Glutamatergic neuron (in vitro differentiated cells): ENCODE measurements at places on chromosomes 6 and 20.
A peak's percentile ranks its signal among the peaks of the same experiment; 100 is the strongest.

DNA sequence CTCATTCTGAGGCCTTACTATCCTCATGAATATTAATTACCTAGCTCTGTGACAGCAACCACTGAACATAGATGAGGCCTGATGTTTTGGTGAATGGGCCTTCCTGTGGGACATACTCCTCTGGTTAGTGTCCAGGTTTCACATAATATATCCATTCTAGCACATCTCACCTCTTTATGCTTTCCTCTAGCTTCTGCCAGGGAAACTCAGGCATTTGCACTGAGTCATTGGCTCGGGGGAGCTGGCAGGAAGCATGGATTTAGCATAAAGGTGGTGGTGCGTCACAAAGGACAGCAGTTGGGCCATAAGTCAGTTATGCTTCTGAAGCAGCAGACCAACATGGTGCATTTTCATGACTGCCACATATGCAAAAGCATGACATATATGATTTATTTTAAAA, 37.5 kb upstream of the TMEM170B start:
- DNase-seq, result no peak

DNA sequence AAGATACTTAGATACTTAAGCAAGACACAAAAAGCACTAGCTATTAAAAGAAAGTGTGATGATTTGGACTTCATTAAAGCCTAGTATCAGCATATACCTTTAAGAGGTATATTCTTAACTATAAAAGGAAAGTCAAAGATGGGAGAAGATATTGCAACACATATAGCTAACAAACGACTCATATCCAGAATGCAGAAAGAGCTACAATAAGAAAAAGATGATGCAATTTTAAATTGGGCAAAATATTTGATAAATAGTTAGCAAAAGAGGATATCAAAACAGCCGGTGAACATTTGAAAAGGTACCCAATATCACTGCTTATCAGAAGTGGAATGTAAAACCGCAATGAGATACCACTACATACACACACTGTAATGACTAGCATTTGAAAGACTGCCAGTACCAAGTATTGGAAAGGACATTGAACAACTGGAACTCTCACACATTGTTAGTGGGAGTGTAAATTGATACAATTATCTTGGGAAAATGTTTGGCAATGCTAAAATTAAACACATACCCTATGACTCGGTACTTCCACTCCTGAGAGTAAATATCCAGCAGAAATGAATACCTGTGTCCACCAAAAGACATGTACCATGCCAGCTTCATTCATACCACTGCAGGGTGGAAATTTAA, 25.7 kb downstream of the MUC22 start:
- no peak for DNase-seq

GRCh38 chr6:53440336-53440945, 91.7 kb upstream of the ELOVL5 start:
- DNase-seq, result no peak

DNA sequence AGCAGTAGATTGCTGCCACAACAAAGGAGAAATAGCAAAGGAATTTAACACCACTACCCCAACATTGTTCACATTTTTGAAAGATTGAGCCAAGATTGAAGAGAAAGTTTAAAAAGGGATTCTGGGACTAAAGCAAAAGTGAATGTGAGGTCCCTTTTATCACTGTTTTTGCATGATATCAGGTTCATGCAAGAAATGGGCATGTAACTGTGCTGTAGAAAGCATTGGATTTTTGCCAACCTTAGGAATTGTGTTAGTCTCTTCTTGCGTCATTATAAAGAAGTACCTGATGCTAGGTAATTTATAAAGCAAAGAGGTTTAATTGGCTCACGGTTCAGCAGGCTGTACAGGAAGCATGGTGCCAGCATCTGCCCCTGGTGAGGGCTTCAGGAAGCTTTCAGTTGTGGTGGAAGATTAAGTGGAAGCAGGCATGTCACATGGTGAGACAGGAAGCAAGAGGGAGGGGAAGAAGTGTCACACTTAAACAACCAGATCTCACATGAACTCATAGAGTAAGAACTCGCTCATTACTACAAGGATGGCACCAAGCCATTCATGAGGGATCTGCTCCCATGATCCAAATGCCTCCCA, 4.6 kb upstream of the GJB7 start:
- no peak for DNase-seq

DNA sequence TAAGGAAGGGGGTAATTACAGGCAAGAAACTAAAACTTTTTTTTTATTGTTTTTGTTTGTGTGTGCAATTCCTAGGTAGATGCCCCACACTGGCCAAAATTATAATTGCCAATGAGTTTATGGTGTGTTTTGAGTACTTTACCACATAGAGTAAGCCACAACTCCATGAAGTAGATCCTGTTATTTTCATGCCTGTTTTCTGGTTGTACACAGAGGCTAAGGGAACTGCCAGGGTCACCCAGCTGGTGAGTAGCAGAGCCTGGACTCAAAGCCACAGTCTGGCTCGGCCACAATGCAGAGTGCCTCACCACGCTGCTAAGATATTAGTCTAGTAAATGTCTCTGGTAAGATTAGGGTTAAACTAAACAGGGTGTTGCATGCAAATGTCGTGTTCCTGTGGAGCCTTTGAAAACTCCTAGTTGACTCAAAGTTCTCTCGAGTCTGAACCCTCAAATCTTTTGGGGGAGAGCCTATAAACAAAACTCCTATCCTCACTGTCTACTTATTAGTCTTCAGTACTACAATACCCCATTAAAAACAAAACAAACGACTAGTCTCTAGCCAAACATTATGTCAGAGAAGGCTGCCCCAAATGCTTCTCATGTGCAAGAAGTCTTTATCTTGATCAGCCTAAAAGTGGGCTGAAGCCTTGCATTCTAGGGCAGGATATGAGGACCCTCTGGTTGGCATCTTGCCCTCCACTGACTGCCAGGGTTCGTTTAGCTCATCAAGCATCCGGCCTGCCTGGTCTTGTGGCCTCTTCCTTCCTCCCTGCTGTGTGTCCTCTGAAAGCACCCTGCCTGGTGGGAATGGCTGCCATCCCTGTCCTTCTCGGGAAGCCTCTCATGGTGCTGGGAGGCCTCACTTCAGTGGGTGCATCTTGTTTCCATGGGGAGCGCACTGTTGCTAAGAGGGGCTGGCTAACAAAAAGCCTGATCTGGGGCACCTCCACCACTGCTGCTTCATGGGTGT, 4.2 kb downstream of the DUSP22 start:
- no peak for DNase-seq

- DNase-seq, result no peak
Measured at GRCh38 chr20:37270576-37271420, 9.2 kb upstream of the GHRH start.

DNA sequence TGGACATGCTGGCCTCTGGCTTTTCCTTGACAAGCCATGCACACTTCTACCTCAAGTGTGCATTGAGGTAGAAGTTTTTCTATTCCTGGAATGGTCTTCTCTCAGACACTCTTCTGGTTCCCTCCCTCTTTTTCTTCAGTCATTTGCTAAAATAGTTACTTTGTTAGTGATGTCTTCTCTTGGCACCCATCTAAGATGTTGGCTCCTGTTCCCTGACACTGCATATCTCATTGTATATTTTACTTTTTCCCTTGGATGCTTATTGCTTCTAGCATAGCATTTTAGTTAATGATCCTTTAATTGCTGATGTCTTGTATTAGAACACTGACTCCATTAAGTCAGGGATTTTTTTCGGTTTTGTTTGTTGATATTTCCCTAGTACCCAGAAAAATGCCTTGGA, 758.7 kb upstream of the NRSN1 start:
- DNase-seq, result no peak

DNA sequence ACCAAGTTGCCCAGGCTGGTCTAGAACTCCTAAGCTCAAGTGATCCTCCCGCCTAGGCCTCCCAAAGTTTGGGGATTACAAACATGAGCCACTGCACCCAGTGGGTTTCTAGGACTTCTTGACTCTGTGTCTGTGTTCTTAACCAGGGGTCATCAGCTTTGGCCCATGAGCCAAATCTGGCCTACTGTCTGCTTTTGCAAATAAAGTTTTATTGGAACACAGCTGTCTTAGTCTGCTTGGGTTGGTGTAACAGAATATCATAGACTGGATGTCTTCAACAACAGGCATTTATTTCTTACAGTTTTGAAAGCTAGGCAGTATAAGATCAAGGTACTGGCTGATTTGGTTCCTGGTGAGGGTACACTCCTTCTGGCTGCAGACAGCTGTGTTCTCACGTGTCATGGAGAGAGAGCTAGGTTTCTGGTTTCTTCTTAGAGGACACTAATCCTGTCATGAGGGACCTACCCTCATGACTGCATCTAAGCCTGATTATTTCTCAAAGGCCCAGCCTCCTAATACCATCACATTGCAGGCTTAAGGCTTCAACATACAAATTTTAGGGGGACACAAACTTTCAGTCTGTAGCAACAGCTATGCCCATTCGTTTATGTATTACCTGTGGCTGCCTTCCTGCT, 23.3 kb downstream of the ARFGEF2 start:
- no peak for DNase-seq

GRCh38 chr20:1478566-1478965, 11.9 kb upstream of the NSFL1C start:
- DNase-seq, result no peak

DNA sequence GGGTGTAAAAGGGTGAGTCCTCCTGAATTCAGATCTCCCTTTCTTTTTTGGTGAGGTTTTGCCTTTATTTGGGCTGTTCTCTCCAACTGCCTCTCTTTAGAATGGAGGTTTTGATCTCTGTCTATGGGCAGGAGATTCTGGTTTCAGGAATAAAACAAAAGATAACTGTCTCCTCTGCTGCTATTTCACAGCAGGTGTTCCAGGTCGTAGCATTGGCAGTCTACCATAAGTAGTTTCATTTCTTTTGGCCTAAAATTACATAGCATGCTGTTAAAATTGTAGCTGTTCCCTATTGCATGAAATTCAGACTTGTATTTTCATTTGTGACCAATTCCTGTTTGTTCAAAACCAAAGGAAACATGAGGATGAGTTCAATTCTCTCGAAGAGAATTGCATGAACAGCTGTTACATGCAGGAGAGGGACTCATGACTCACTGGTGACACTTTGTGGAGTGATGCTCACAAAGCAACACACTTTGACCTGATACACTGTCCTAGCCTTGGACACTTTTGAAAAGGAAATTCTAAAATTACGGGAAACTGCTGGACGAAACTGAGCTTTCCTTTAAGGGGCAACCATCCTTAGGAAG, 76.8 kb upstream of the SIRPG start:
- DNase-seq, result no peak

DNA sequence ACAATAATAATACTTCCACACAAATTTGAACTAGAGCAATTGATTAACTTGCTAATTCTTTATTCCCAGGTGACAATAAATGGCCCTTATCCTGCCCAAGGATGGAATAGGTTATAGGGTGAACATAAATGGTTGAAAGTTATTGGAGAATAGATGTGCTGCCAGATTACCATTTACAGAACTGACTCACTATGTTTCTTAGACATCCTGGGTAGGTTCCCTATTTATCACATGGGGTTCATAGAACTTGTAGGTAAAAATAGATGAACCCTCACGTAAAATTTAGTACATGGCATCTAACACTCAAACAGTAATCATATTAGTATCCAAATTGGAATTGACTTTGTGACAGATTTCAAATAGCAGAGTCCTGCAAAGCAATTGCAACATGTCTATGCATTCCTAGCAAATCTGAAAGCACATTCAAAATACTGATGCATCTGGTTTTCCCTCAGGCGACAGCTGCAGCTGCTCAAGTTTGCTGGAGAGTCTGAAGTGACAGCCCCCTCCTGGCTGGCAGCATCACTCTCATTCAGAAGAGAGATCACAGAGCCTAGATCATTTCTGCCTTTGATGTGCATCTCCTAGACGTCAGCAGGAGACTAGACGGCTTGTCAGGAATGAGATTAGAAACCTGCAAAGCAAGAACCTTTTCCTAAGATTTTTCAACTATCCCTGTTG, 80.2 kb upstream of the RNF217 start:
- DNase-seq, result peak; percentile 21

DNA sequence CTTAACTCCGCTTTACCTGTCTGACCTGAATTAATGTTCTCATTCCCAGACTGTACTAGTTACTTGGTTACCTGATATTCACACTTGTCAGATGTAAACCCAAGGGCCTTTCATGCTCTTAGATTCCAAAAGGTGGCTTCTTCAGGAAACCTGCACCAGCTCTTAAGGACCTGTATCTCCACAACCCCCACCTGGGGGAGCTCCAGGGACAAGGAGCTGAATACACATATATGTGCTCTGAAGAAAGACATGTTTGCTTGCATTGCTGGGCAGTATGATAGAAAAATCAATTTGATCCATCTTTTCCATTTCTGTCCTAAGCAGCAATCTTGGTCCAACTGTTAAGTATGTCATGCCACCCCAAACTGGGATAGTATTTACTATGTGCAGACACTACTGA, 64.8 kb upstream of the POU3F2 start:
- DNase-seq, result no peak

DNA sequence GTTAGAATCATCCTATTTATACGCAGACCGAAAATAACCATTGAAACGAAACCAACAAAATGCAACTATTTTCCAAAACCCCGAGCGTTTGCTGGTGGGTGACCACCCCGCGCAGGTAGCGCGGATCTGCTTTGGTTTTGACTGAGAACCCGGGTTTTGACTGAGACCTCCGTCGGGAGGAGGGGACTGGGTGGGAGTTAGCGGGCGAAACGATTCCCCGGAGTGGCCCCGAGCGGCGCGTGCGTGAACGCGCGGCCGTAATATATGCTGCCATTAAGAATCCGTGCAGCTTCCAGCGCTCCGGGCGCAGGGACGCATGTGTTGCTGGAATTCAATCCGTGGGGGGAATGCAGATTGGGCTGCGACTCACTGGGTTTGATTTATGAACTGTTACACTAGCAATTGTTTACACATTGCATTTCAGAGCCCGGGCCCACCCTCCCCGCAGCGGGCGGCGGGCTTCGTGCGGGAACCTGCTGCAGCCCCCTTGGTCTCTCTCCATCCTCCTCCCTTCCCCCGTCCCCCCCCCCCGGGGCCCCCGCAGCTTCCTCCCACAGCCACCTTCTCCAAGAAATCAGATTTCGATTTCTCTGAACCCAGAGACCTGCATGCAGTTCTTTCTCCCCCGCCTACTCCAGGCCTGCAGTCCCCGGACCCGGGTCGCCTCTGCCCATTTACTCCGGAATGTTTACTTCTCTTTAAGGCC, 9.9 kb downstream of the NRN1 start:
- DNase-seq, result peak; percentile 74
